ENCODE measurements at places on chromosomes 5 and 9. TPM values are rescaled to one million over a fixed set of nuclear protein-coding genes. Genes with fewer than 3 reads are reported as not detected.

GRCh38 chr5:25025831-25026230 lies 381.1 kb upstream of the CDH10 start:
- DNase-seq, result no peak

DNA sequence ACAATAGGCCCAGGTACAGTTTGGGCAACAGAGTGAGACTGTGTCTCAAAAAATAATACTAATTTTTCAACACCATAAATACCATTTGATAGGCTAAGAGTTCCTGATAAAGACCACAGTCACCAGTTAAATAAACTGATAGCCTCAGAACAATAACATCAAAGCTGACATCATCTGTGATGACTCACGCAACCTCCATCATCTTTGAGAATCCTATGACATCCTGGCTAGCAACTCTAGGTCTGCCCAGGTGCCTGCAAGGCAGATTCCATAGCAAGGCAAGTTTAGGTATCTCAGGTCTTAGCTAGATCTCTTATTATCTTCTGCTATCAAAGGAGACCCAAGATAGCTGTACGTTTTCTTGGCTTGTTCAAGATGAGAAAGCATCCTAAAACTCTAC lies 30.5 kb upstream of the UBAP2 start:
- peak; percentile 79 for DNase-seq

Gene CYFIP2
- 7.6 TPM for total RNA-seq

Gene OR1J2
- not detected for total RNA-seq

- DNase-seq, result no peak
Measured at GRCh38 chr5:3309538-3309937, 286.1 kb upstream of the IRX1 start.

DNA sequence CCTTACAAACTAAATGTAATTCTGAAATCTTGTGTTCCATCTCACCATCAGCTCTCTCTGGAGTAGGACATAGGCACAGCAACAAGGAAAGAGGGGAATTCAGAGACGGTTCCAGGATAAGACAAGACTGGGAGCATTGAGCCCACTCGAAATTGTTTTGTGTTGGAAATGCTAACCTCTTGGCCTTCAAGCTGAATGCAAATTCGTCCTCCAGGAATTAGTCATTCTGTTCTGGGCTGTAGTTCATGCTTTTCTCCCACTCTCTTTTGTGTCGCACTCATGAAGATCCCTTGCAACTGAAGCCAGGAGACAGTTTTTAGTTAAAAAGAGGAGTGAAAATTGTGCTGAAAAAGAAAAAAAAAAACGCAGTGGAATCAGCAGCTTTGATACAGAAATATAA lies 121.7 kb upstream of the SEMA6A start:
- DNase-seq, result no peak

DNA sequence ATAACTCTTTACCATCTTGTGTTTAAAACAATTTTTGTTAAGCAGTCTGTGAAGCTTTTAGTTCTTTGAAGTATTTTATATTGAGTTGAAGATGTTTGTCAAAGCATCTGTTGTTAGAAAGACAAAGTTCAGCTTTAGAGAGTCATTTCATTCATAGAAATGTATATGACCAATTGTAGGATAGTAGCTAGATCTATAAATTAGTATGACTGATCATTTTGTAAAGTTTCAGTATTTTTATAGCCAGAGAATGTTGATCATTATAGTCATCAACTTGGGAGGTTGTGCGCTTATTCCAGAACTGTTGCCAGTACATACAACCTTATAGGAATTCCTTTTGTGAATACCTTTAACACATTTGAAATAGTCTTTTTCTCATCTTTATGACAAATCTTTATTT lies 5.2 kb downstream of the NIPBL start:
- no peak for DNase-seq

Gene PCDHB11
- total RNA-seq, result 1.1 TPM

Data from Daoy (cell line).